ENCODE measurements at places on chromosomes 2 and 18. TPM values are rescaled to one million over a fixed set of nuclear protein-coding genes. Genes with fewer than 3 reads are reported as not detected.

The ASXL3 gene
- total RNA-seq: not detected

The SLC14A1 gene
- 35.1 TPM for total RNA-seq

The CD28 gene
- total RNA-seq: 235 TPM

The IL36RN gene
- total RNA-seq: not detected

The LRATD1 gene
- total RNA-seq: not detected

The PMAIP1 gene
- total RNA-seq: 326 TPM

The C2orf15 gene
- total RNA-seq: 2.0 TPM

The RAD51AP2 gene
- total RNA-seq: not detected

Data from CD4-positive, CD25-positive, alpha-beta regulatory T cell (primary cell).